Stimulated activated CD4-positive, alpha-beta T cell treated with anti-CD3 and anti-CD28 coated beads, TNF-alpha, amount 100 ng/mL, for 24 hours (primary cell): ENCODE measurements at places on chromosomes 4 and X.

- DNase-seq, result peak; percentile 28
These were observed 35.3 kb upstream of the VSIG4 start for GRCh38 chrX:66074920-66075879.

DNA sequence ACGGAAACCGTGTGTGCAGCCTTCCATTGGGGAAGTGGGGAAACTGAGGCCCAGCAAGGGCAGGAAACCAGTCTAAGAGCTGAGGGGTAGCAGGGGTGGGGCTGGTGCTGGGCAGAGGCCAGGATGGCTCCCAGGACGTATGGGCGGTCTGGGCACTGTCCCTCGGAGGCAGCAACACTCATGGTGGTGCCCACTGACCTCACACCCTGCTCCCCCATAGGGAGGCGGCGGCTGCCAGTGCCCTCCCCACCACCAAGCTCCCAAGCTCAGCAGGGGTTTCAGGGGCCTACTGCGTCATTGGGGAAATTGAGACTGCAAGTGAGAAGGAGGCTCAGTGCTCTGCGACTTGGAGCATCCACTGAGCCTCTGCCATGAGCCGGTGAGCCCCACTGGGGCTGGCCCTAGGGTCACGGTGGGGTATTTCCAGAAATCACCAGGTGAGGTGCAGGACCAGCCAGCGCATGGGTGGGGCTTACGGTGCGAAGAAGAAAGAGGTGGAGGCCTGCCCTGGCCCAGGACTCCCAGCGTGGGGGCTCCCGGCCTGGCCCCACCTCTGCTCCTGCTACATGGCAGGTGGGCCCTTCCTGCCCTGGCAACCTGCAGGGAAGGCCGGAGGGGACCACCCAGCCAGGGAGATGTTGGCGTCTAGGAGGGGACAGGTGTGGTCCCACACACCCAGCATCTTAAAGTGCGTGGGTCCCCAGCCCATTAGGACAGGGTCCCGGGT lies 915 bp downstream of the MSANTD1 start:
- no peak for DNase-seq

DNA sequence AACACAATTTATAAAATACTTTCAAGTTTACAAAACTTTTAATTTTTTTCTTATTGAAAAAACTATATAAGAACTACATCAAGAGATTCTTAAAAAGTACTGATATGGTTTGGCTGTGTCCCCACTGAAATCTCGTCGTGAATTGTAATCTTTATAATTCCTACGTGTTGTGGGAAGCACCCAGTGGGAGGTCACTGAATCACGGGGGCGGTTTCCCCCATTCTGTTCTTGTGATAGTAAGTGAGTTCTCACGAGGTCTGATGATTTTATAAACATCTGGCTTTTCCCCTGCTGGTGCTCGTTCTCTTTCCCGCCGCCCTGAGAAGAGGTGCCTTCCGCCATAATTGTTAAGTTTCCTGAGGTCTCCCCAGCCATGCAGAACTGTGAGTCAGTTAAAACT lies 88.5 kb downstream of the FRAS1 start:
- no peak for DNase-seq

GRCh38 chr4:152165146-152165545 lies 370.7 kb downstream of the FBXW7 start:
- DNase-seq, result no peak

- DNase-seq, result peak; percentile 6
These were observed at the start of gene FAM184B for GRCh38 chr4:17781300-17782287. TSS of gene FAM184B (minus strand) at chr4:17781621. CDS start at chr4:17781299, 322 bp downstream.

DNA sequence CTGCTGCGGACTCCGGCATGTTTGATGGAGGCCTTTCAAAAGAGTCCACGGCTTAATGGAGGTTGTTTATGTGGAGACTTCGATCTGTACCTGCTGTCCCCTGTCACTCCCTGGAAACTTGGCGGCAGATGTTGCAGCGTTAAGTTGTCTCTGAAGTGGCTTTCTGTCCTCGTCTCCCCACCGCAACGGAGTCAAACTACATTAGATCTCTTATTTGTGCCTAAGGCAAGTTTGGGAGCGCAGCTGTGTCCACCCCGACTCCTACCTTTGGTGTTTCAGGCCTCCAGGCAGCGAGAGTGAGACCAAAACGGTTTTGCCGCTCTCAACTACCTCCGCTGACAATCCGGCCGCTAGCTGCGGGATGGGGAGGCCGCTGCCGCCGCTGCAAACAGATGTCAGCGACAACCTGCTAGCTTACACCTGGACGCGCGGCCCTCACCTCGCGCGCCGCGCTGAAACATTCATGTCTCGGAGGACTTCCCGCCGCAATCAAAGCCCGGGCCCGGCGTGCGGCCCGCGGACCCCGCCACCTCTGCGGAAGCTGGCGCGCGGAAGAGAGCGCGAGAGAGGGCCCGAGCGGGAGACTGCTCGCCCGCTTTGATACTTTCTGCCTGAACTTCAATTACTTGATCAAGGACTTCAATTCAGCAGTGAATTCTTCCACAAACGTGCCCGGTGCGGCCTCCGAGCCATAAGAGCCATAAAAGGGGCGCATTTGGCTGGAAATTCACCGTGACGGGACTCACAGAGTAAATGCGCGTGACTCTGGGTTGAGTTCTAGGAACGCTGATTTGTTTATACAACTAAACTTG lies 108.4 kb downstream of the ANTXR2 start:
- DNase-seq, result no peak

DNA sequence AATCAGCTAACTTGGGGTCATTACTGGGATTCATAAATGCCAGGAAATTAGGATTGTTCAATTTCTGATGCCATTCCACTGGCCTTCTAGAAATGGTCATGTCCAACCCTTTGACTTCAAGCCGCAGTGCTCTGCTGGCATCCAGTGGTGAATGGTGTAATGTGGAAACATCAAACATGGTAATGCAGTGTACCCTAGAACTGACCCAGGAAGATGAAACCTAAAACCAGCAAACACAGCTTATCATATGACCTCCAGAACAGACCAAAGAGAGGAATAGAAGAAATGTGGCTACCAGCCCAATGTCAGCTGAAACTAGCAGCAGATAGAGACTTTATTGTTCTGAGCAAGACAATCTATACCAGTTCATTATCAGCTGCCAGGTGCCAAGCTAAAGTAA lies 13.8 kb downstream of the CXCL13 start:
- DNase-seq, result no peak

- DNase-seq, result no peak
These were observed 22.9 kb downstream of the PABPC4L start for GRCh38 chr4:134178706-134179105.

GRCh38 chr4:147860960-147861359 lies 129.1 kb downstream of the ARHGAP10 start:
- DNase-seq, result no peak

DNA sequence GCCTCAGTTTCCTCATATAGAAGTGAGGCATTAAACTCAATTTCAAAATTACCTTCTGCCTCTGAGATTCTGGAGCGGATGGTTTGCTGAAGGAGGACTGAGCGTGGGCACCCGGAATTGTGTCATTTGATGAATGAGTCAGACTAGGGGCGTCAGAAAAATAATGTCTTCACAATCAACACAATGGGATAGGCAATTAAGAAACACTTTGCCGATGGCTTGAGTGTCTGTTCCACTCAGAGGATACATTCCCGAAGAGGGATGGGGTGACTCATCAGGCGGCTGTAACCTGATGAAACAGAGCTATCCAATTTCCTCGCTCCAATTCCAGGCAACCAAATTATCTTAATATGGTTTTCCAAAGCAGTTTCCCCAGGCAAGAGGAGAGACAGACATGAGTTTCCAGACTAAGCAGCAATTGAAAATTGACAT lies 1.2 kb upstream of the CHRNA9 start:
- no peak for DNase-seq

DNA sequence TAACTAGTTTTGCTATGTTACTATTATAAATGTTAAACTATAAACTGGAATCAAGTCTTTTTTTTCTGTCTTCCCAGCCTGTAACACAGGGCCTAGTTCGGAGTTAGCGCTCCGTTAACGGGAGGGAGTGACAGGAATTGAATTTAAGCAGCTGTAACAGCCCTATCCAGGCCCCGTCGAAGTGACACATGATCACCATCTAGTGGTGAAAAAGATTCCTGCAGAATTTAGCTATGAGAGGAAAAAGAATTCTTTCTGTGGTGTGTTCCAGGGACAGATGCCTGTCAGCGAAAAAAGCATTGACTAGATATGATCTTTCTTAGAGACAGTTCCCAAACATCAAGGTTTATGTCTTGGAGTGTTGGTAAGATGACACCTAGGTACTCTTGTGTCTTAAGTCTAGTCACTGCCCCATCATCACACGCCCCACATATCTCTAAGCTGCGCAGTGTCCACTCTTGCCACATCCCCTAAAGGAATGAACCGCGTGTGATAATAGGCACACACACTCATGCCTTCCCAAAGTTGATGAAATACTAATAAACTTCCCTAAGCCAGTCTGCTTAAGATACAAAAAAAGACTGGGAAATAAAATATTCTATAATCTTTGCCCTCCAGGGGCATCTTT lies 2.1 kb downstream of the GAB3 start:
- DNase-seq, result no peak

- DNase-seq, result no peak
These were observed 125.7 kb downstream of the EIF4E start for GRCh38 chr4:98803251-98803650.

GRCh38 chrX:154717824-154718223 lies 33.1 kb downstream of the GAB3 start:
- DNase-seq, result no peak

DNA sequence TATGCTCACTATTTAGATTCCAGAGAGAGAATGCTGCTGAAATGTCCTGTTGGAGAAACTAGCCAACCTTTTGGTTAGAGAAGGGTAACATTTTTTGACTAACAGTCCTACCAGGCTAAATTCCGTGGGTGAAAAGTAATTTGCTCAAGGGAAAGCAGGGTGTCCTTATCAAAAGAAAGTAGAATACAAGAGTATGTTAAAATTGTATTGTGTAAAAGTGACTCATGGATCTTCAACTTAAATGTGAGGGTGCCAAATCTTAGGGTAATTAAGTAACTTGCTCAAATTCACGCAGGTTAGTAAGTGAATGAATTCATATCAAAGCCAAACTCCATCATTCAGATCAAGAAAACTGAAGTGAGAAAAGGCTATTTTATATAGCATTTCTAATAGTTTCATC lies 81.7 kb downstream of the PCDH7 start:
- no peak for DNase-seq

DNA sequence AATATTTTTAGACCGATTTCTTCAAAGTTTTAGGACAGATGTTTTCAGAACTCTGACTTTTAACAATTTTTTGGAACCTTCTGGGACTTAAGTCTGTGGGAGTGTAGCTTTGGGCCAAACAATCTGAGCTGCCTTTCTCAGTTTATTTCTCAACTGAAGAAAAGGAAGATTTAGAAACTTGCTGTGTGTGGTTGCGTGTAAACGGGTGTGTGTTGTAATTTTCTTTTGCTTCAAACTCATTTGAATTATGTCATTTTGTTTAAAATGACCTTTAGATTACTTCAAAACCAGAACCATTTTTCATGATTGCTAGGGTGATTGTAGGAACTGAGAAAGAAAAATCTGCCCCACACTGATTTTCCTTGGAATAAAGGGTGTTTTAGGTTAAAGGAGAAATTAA lies 577.7 kb upstream of the GALNTL6 start:
- no peak for DNase-seq

DNA sequence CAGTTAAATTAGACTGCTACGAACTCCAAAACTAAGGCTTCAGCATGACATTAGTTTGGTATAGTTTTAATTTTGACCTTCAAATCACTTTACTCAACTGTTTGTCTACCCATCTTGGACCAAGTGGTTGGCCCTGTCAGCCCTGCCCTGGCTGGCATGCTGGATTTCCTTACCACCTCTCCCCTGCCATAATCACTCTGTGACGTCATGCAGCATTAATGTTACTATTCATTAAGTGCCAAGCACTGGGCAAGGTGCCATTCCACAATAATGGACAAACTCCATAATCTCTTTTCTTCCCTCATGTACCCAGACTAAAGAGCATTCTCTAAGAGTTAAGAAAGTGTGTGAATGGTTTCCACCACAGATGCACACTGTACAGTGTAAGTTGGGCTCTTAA lies 277.0 kb upstream of the INTU start:
- no peak for DNase-seq

GRCh38 chr4:76679691-76680090 lies 218.3 kb downstream of the SOWAHB start:
- no peak for DNase-seq

- no peak for DNase-seq
These were observed 95.0 kb upstream of the TBL1X start for GRCh38 chrX:9369802-9370291.

GRCh38 chr4:100823993-100824323 lies 306.1 kb upstream of the EMCN start:
- no peak for DNase-seq

DNA sequence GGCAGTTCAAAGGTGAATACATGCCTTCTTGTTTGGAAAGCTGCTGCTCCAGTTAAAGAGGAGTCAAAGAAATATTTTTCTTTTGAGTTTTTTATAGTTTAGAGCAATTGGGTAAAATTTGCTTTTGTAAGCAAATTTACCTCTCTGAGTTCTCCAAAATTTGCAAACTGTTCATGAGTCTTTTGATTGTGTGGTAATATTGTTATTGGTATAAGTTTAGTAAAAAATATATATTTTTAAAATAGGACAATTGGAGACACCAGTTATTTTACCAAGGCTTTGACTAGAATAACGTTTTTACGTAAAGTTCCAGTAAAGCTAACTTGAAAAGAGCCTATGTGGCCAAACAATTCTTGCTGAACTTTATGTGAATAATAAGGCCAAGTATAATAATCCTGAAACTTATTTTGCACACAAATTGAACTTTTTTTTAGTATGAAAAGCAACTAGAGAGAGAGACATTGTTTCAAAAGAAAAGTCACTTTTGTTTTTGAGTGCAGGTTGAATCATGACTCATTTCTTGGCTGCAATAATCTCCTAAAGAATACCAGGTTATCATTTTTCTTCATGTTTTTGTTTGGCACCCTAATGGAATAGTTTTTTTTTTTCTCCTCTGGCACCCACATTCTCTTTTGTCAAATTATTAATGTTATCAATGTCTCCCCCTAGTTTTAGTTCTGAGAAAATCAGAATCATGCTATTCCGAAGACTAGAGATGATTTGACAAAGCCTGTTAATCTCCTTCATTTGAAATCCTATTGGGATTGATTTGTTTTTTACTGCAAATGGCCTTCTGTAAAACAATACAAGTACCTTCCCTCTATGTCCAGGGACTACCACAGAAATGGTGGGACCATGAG lies 57.1 kb downstream of the UGT2B10 start:
- DNase-seq, result no peak

GRCh38 chrX:150897421-150898320 lies 797 bp downstream of the CD99L2 start:
- peak; percentile 26 for DNase-seq
